ENCODE measurements at places on chromosomes 7 and 10.

DNA sequence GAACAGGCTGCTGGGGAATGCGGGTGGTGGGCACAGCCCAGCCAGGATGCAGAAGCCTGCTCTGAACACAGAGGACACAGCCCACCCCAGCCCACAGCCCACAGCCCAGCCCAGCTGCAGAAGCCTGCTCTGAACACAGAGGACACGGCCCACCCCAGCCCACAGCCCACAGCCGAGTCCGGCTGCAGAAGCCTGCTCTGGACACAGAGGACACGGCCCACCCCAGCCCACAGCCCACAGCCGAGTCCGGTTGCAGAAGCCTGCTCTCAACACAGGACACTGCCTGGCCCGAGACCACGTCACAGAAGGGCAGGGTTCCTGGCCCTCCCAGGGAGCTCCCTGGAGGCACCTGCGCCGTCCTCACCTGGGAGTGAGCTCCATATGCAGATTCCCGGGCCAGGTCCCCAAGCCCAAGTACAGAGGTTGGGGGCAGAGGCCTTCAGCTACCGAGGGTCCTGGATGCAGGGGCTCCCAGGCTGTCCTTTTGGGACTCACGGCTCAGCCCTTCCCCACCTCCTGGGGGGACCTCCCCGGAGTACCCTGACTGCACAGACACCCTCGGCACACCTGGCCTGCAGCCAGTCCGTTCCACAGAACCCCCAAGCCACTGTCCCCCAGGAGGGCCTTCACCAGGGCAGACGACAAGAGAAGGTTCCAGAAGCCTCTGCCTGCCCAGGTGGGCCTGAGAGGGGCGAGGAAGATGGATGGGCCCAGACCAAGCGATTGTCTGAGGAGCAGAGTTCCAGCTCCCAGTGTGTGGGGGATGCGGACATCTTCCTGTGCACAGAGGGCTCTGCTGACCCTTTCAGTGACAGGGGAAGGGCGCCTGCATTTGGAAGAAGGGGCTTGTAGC is 23.7 kb upstream of the FOXL3 start:
- no peak for DNase-seq

GRCh38 chr10:68489919-68490318 is 18.1 kb upstream of the DNA2 start:
- no peak for DNase-seq

- DNase-seq = no peak
Measured at GRCh38 chr7:110531186-110531585, 559.7 kb upstream of the LRRN3 start.

GRCh38 chr10:59372543-59372942 is 10.2 kb upstream of the FAM13C start:
- DNase-seq = no peak

DNA sequence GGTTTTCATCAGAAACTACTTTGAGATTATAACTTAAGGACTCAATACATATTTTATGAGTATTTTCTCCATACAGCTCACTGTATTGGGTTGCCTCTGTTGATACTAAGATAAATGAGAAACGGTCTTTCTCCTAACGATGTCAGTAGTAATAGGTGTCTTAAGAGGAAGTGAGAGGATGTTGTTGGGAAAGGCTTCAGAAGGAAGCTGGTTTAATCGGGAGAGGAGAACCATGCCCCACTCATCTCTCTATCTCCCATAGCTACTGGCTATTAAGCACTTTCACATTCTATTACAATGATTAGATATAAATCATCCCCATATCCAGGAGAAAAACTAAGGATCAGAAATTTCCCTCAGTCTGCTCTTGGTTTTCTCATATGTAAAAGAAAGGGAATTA is 2.0 kb downstream of the CLEC5A start:
- DNase-seq = no peak

- DNase-seq = no peak
Measured at GRCh38 chr10:130463876-130464364, 327.7 kb downstream of the GLRX3 start.

DNA sequence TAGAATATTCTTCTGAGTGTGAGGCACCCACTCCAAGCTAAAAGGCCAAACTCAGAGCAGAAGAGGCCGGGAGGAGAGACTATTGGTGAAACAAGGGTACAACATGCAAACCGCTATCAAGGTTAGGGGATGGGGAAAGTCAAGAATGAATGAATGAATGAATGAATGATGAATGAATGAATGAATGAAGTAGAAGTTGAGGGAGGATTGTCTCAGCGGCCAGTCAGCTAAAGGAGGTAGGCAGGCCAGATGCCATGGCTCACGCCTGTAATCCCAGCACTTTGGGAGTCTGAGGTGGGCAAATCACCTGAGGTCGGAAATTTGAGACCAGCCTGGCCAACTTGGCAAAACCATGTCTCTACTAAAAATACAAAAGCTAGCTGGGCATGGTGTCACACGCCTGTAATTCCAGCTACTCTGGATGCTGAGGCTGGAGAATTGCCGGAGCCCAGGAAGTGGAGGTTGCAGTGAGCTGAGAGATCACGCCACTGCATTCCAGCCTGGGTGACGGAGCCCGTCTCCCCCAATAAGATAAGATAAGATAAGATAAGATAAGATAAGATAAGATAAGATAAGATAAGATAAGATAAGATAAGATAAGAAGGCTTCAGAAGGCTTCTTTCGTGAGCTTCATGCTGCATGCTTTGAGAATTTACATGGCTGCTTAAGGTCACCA is 250.8 kb downstream of the CCDC3 start:
- no peak for DNase-seq

GRCh38 chr10:2469802-2470201 is 597.5 kb upstream of the PFKP start:
- DNase-seq = no peak

- DNase-seq = no peak
Measured at GRCh38 chr10:11856678-11857077, 33.5 kb downstream of the PROSER2 start.

All from activated naive CD8-positive, alpha-beta T cell treated with anti-CD3 and anti-CD28 coated beads for 36 hours (primary cell).